ENCODE measurements at places on chromosomes 7 and 10.
A peak's percentile ranks its signal among the peaks of the same experiment; 100 is the strongest.

- H3K27ac ChIP-seq = no peak overlapping the region
- H3K4me3 ChIP-seq = no peak overlapping the region
- no peaks in the 10 kb centered on the region for H3K36me3 ChIP-seq
- H3K27me3 ChIP-seq = peaks cover 1% of the 10 kb centered on the region
- no peak for DNase-seq
- H3K4me1 ChIP-seq = peaks cover 5% of the 10 kb centered on the region
Measured at GRCh38 chr10:100022403-100022802, 12.7 kb upstream of the DNMBP start.

DNA sequence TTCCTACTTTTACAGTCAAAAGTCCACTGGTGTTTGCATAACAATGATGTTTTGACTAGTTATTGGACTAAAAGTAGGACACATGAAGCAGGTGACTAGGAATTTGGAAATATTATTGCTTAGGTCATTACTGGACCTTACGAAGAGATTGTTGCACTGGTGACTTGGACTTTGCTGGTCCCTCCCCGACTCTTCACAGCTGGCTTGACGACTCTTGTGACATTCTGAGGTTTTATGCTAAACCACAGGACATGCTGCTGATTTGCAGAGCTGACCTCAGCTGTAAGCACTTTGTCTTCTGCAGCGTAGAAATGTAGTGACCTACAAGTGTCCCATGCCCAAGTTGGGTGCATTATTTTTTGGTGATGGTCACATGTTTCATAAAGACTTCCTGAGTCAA lies 21.9 kb downstream of the PCBD1 start:
- no peak overlapping the region for H3K27ac ChIP-seq
- peak overlapping the region; percentile 21 for H3K4me3 ChIP-seq
- peaks cover 36% of the 10 kb centered on the region for H3K4me1 ChIP-seq
- DNase-seq = peak; percentile 33

- no peak overlapping the region for H3K27ac ChIP-seq
- peaks cover 9% of the 10 kb centered on the region for H3K27me3 ChIP-seq
- no peaks in the 10 kb centered on the region for H3K36me3 ChIP-seq
- DNase-seq = no peak
- peaks cover 66% of the 10 kb centered on the region for H3K4me1 ChIP-seq
Measured at GRCh38 chr7:75725306-75725705, 13.4 kb downstream of the HIP1 start.

DNA sequence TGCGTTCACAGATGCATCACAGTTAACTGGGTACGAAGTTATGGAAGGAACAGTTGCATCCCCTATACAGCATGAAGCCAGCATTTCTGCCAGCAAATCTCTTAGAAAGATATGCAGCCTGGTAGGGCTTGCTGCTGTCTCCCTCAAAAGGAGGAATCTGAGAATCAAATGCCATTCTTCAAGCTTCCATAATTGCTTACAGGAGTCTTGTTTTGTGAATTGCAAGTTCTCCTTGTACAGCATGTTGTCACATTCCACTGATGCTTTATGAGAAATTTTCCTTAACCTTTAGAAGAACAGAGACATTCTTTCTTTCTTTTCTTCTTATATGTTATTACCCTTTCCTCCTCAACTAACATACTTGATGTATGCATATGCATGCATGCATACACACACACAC lies 134.6 kb downstream of the CHRM2 start:
- no peak overlapping the region for H3K27ac ChIP-seq
- H3K4me3 ChIP-seq = no peak overlapping the region
- no peaks in the 10 kb centered on the region for H3K36me3 ChIP-seq

- no peak overlapping the region for H3K27ac ChIP-seq
- H3K4me1 ChIP-seq = peaks cover 7% of the 10 kb centered on the region
- no peaks in the 10 kb centered on the region for H3K36me3 ChIP-seq
Measured at GRCh38 chr7:12674053-12674452, 13.4 kb upstream of the ARL4A start.

DNA sequence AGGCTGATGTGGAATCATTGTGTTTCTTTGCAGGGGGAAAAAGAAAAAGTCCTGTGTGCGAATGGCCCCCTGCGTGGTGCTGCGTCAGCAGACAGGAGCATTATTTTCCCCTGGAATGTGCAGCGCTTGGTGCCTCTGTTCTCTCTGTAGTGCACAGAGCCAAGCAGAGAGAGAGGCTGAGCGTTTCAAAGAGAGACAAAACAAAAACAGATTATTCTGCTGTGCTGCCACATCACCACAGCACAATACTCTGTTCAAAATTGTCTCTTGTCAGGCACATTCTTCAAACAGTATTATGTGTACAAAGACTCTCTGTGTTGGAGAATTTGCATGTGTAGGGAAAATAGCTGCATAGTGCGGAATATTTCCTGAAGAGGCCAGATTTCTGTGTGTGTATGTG lies 609.0 kb downstream of the SDK1 start:
- no peak overlapping the region for H3K4me3 ChIP-seq
- no peak for DNase-seq
- peaks cover 2% of the 10 kb centered on the region for H3K27me3 ChIP-seq
- no peaks in the 10 kb centered on the region for H3K4me1 ChIP-seq
- H3K36me3 ChIP-seq = no peaks in the 10 kb centered on the region

- H3K4me1 ChIP-seq = no peaks in the 10 kb centered on the region
- no peaks in the 10 kb centered on the region for H3K27me3 ChIP-seq
- H3K36me3 ChIP-seq = peaks cover 4% of the 10 kb centered on the region
- no peak overlapping the region for H3K27ac ChIP-seq
Measured at GRCh38 chr7:147711447-147711846, 879.1 kb upstream of the C7orf33 start.

DNA sequence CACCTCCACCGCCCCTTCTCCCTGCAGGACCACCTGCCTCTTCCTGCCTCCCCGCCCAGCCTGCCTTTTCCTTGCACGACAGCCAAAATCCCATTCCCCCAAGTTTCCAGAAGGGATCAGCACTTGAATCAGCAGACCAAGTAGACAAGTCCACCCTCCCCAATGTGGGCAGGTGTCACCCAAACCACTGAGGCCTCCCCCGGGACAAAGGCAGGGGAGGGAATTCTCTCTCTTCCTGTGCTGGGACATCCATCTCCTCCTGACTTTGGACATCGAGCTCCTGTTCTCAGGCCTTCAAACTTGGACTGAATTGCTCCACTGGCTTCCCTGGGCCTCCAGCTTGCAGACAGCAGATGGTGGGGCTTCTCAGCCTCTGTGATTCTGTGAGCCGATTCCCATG lies 21.6 kb upstream of the PSMG3 start:
- no peaks in the 10 kb centered on the region for H3K4me1 ChIP-seq
- no peak overlapping the region for H3K4me3 ChIP-seq
- no peak for DNase-seq
- no peak overlapping the region for H3K27ac ChIP-seq
- peaks cover 9% of the 10 kb centered on the region for H3K27me3 ChIP-seq
- no peaks in the 10 kb centered on the region for H3K36me3 ChIP-seq

DNA sequence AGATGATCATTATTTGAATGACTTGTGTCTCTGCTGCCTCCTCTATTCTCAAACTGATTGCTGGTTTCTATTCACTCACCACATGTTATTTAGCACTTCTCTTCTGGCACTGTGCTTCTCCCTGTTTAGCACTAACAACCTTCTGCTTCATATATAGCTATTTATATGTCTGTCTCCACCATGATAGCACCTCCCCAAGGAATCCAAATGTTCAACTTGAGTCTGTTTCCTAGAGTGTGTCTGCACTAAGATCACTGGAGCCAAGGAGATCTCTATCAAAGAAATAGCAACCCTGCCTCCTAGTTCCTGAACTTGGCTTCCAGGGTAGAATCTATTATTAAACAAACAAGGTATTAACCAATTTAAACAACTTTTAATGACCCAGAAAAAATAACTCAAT lies 104.5 kb downstream of the CYP26A1 start:
- H3K36me3 ChIP-seq = no peaks in the 10 kb centered on the region
- peaks cover 3% of the 10 kb centered on the region for H3K27me3 ChIP-seq
- H3K4me1 ChIP-seq = no peaks in the 10 kb centered on the region
- no peak overlapping the region for H3K4me3 ChIP-seq
- H3K27ac ChIP-seq = no peak overlapping the region
- no peak for DNase-seq

DNA sequence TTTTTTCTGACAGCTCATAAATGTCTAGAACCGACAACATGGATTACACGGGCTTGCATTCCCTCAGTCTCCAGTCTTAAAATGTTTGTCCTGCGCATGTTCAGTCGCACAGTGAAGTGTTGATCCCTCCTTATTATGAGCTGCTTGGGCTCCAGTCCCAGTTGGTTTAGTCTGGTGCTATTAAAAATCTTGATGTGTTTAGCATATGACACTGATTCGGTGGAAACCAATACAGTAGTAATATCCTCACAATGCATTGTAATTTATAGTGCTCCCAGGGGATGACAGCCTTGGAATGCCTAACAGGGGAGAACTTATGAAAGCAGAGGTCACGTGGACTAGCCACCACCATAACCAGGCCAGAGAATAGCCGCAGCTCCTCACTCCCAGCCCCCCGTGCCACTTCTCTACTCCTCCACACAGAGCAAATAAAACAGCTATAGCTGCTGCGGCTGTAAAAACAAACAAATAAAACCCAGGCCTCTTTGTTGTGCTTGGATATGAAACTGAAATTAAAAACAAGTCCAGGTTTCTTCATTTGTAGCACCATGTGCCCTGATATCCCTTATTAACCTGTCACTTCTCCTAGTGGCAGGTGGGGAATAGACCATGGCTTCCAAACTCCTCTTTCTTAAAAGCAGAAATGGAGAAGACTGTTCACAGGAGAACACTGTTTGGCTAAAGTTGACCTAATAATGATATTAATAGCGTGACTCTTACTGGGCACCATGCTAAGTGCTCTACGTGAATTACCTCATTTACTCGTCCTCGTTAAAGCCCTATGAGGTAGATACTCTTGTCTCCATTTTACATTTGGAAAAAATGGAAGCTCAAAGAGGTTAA lies 7.7 kb downstream of the DPCD start:
- H3K27ac ChIP-seq = no peak overlapping the region
- peaks cover 7% of the 10 kb centered on the region for H3K27me3 ChIP-seq
- no peak for DNase-seq
- H3K36me3 ChIP-seq = no peaks in the 10 kb centered on the region

- no peak for DNase-seq
- no peaks in the 10 kb centered on the region for H3K27me3 ChIP-seq
- no peaks in the 10 kb centered on the region for H3K36me3 ChIP-seq
- no peak overlapping the region for H3K4me3 ChIP-seq
Measured at GRCh38 chr7:82270870-82271269, 172.7 kb downstream of the CACNA2D1 start.

GRCh38 chr10:47350671-47351640 lies 2.8 kb downstream of the RBP3 start:
- H3K4me3 ChIP-seq = no peak overlapping the region
- H3K4me1 ChIP-seq = no peaks in the 10 kb centered on the region
- H3K36me3 ChIP-seq = no peaks in the 10 kb centered on the region
- DNase-seq = no peak

DNA sequence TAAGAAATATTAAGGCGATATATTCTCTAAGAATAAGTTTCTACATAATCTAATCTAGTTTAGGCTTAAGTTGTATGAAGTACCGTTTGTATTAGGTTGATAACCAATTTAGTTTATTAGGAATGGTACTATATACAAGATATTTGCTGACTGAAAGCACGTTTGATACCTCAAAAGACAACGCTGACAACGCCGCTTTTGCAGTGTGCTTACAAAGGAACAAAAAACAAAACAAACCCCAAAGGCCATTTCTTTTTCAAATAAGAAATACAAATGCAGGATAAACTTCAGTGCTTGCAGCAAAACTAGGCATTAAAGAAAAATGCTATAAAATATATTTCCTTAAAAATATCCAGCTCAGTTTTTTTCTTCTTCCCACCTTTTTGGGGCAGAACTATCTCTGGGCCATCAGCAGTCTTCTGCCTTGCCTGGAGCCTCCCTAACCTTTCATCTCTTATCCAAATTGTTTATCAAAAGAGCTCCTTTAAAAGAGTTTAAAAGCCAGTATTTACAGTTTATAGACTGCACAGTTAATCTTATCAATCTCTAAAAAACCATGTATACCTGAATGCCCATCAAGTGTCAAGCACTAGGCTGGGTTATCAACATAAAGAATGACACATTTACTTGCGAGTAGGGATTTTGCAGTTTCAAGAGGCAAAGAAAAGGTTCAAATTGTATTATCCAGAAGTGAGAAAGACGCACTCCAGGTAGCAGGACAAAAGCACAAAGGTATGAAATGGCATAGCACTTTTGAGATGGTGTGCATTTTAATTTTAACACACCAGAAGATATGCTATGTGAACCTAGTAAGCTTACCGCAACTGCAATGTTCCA lies 4.1 kb upstream of the KMT2E start:
- peak overlapping the region; percentile 100 for H3K27ac ChIP-seq
- no peaks in the 10 kb centered on the region for H3K36me3 ChIP-seq
- H3K4me3 ChIP-seq = peak overlapping the region; percentile 100
- H3K4me1 ChIP-seq = peaks cover 56% of the 10 kb centered on the region
- no peak for DNase-seq

DNA sequence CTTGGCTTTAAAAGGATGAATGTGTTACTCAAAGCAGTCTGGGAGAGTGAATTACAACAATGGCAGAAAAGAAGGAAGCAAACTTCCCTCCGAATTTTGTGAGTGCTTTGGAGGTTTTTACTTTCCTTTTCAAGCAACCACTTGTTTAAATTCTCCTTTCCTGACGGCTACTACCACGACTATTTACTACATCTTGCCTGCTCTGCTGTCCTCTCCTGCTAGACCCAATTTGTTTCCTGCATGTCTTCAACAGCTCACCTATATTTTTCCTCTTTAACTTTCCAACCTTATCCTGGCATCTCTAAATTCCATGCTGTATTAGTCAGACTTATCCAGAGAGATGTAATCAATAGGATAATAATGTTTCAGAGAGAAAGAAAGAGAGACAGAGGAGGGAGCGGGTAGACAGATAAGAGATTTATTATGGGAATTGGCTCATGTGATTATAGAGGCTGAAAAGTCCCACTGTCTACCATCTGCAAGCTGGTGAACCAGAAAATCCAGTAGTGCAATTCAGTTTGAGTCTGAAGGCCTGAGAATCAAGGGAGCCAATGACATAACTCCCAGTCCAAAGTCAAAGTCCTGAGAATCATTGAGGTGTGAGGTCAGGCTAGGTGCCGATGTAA lies 42.8 kb upstream of the SLC13A1 start:
- no peak for DNase-seq
- H3K4me1 ChIP-seq = no peaks in the 10 kb centered on the region

GRCh38 chr10:104220522-104220921 lies 11.6 kb downstream of the CFAP43 start:
- peaks cover 22% of the 10 kb centered on the region for H3K27me3 ChIP-seq
- H3K36me3 ChIP-seq = no peaks in the 10 kb centered on the region
- no peak for DNase-seq
- no peak overlapping the region for H3K4me3 ChIP-seq
- H3K27ac ChIP-seq = no peak overlapping the region

DNA sequence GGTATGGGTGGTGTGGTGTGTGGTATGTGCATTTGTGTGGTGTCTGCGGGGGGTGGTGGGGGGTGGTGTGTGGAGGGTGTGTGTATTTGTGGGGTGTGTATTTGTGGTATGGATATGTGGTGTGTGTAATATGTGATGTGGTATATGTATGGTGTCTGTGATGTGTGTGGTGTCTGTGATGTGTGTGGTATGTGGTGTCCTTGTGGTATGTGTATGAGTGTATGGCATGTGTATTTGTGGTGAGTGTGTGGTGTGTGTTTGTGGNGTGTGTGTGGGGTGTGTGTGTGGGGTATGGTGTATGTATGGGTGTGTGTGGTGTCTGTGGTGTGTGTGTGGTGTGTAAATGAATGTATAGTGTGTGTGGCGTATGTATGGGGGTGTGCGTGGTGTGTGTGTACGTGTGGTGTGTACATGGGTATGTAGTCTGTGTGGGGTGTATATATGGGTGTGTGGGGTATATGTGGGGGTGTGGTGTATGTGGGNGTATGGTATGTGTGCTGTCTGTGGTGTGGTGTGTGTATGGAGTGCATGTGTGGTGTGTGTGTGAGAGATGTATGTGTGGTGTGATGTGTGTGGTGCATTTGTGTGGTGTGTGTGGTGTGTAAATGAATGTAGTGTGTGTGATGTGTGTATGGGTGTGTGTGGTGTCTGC lies 27.1 kb upstream of the CHST15 start:
- H3K4me1 ChIP-seq = no peaks in the 10 kb centered on the region
- no peak overlapping the region for H3K27ac ChIP-seq
- no peak overlapping the region for H3K4me3 ChIP-seq
- DNase-seq = no peak

Measured in immature natural killer cell (primary cell).